ENCODE measurements at places on chromosomes 12 and 14.

DNA sequence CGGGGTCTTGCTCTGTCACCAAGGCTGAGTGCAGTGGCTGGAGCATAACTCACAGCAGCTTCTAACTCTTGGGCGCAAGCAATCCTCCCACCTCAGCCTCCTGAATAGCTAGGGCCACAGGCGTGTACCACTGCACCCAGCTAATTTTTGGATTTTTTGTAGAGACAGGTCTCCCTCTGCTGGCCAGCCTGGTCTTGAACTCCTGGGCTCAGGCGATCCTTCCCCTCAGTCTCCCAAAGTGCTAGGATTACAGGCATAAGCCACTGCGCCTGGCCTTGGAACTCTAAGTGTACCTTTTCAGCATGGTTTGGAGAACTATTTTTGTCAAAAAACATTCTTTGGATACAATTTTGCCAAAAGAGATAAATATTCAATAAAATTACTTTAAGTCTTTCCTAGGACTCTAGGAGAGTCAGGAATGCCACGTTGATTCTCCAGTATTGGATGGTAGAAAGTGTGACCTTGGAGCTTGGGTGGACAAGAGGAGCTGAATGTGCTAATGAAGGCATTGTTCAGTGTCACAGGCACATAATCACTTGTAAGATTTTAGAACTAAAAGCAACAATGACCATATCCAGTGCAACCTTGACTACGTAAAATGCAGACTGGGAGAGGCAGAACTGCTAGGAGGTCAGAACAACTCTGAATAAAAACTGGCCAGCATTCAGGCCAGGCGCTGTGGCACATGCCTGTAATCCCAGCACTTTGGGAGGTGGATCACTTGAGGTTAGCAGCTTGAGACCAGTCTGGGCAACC is 2.8 kb downstream of the SRSF9 start:
- peak; percentile 1 for DNase-seq

DNA sequence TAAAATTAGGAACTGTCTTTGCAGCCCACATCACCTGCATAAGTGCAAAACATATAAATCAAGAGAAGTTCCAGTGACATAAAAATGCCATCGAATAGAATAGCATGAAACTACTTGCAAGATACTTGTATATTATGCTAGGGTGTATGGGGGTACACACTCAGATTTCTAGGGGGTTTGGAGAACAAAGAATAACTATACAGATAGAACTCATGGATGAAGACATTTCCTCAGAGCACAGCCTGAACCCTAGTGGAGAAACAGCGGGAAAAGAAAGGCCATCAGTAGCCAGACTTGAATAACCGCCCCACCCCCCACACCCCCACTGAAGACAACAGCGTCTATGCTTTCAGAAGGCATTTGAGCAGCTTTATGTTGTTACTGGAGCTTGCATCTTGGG is 425.8 kb downstream of the NPAS3 start:
- no peak for DNase-seq

GRCh38 chr12:129614221-129614885 is 289.5 kb downstream of the TMEM132D start:
- no peak for DNase-seq

DNA sequence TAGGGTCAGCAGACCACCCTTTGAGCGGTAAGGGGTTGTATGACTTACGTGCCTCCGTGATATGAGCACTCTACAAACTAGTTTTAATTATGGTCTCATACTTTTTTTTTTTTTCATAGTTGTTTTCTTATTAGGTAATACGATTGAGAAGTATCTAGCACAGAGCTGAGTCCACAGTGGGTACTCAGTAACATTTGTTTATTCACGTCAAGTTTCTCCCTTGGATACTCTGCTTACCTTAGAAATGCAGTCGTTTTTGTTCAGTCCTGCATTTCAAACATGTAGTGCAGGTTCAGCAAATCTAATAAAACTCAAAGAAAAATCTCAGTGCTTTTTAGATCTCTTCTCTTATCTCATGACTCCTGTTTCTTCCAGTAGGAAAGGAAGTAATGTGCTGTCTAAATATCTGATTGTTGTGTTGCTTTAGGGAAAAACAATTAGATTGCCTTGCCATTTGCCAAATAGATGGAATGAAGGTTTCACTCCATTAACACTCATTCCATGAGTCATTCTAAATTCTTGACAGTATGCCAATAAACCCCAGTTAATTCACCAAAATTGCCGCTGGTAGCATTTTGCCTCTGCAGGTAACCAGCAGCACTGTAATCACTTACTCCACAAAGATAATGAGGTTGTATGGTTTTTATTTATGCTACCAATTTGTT is 118.9 kb downstream of the PTCSC3 start:
- DNase-seq, result no peak

DNA sequence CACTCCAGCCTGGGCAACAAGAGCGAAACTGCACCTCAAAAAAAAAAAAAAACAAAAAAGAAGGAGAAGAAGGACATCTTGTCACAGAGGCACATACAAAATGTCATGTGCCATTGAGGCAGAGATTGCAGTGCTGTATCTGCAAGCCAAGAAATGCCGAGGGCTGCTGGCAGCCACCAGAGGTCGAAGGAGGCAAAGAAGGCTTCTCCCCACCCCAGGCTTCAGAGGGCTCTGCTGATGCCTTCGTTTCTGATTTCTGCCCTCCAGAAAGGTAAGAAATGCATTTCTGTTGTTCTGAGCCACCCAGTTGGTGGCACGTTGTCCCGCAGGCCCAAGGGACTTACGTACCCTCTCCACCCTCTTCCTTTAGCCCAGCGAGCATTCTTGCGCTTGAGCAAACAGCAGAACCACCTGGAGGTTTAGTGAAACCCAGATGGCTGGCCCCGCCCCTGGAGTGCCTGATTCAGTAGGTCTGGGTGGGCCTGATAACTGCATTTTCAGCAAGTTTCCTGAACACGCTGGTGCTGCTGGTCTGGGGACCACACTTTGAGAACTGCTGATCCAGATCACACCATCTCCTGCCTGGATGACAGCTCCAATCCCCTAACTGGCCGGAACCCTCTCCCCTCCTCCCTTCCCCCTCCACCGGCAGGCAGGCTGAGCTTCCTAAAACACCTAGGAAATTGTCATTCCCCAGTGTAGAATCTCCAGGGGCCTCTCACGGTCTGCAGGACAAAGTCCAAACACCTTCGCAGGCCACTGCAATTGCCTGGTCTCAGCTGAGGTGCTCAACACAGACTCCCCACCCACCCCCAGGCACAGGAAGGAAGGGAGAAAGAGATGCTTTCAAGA is 21.1 kb upstream of the SCARB1 start:
- no peak for DNase-seq

DNA sequence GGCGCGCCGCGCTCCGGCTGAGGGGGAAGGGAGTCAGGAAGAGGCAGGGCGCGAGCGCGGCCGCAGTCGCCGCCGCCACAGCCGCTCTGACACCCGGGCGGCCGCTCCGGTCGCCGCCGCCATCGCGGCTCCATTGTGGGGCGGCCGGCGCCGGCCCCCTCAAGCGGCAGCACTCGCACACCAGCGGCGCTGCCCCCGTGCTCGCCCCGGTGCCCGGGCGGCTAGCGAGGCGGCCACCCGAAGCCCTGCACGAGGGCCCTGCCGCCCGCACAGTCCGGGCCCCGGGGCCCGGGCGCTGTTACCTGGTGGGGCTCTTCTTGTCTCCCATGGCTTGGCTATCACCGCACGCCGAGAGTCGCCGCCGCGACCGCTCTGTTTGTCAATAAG is 202 bp downstream of the YAF2 start:
- DNase-seq, result no peak

- DNase-seq, result no peak
Observed at GRCh38 chr12:94200069-94200468, 51.7 kb downstream of the PLXNC1 start.

Data from bone marrow (tissue), 2 donors.